Adipocyte (in vitro differentiated cells): ENCODE measurements at places on chromosomes 7 and 10.

GRCh38 chr7:84196084-84196503 lies 1.5 kb upstream of the SEMA3A start:
- DNase-seq: peak; percentile 44

GRCh38 chr7:47546733-47547494 lies 35.0 kb downstream of the TNS3 start:
- no peak for DNase-seq

DNA sequence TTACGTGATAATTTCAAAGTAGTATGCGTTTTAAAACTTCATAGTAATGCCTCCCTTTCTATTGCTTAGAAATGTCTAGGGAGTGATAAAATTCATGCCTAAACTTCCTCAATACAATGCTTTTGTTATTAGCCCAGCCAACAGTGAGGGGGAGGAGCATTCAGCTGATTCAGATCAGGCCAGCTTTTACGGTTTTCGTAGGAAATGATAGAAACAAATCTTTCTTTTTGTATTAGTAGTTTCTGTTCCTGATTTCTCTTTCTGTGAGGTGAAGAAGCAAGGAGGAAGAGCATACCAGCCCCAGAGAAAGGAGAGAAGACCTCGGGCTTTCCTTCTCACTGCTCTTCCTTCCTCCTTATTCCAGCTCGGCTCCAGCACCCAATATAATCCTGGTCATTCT lies 35.2 kb upstream of the ITPRID1 start:
- DNase-seq: no peak

DNA sequence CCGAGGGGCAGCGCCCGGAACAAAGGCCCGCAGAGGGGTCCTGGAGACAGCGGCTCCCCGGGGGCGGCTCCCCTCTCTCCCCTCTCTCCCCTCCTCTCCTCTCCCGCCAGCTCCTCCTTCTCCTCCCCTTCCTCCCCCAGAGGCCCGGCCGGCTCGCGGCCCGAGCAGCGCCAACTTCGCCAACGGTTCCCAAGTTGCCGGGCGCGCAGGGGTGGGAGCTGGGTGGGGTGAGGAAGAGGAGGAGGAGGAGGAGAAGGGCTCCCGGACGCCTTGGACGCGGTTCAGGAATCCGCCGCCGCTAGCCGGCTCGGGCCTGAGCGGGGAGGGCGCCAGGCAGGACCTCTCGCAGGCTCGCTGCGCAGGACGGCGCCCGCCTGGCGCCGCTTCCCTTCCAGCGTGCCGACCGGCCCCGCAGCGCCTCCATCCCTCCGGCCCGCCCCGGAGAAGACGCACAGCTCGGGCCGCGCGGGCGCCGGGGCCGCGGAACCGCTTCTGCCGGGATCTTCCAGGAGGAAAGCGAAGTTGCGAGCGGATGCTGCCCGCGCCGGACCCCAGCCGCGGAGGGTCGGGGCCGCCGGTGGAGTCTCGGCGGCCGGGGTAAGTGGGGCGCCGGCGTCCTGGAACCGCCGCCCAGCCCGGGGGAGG lies at the start of gene CHST3:
CHST3 (plus strand) TSS at position 298 of the 645 bp plus-strand sequence. CDS start 41,448 bp downstream, outside the sequence.
- DNase-seq: peak; percentile 85

DNA sequence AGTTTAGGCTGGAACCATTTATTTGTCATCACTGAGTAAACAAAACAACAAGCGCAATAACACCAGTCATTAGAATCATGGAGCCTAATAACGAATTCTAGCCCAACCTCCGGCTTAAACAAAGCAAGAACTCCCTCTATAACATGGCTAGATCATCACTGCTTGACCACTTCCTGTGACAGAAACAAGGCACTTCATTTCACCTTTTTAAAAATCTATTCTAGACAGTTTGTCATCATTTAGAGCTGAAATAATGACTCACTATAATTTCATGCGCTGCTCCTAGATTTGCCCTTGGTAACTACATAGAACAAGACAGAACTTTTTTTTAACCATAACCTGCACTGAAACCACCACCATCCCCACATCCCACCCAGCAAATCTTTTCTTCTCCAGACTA lies 81.3 kb downstream of the OSBPL3 start:
- no peak for DNase-seq

GRCh38 chr10:70479626-70480238 lies 1.2 kb downstream of the PALD1 start:
- no peak for DNase-seq

GRCh38 chr10:31153692-31154091 lies 122.0 kb upstream of the ZNF438 start:
- DNase-seq: no peak

DNA sequence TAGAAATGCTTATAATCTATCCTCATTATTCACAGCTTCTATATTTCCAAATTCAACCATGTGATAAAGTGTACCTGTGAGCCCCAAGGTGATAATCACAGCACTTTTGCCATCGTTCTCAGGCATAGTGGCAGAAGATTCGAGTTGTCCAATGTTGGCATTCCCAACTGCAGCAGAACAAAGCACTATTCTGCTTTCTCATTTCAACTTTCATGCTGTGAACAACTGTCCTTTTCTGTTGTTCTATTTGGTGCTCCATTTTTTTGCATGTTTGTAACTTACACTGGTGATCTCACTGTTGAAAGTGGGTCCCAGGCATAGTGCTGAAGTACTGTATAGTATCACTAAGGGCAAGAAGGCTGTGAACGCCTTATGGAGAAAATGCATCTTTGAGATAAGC lies 438.2 kb downstream of the PAXIP1 start:
- DNase-seq: no peak

DNA sequence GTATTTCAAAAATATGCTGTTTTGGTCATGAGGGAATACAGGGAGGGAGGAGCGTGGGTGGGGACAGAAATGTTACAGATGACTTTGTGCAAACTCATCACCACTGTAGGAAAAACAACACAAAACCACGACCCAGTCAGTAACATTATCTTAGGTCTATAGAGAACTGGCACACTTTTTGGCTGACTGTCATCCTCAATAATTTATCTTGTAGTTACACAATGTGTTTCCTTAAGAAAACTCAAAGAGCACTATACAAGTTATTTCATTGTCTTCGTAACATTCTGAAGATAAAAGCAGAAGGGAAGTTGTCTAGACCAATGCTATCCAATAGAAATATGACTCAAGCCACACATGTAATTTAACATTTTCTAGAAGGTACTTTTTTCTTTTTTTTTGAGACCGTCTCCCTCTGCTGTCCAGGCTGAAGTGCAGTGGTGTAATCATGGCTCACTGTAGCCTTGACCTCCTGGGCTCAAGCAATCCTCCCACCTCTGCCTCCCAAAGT lies 16.9 kb upstream of the CDK14 start:
- peak; percentile 70 for DNase-seq

DNA sequence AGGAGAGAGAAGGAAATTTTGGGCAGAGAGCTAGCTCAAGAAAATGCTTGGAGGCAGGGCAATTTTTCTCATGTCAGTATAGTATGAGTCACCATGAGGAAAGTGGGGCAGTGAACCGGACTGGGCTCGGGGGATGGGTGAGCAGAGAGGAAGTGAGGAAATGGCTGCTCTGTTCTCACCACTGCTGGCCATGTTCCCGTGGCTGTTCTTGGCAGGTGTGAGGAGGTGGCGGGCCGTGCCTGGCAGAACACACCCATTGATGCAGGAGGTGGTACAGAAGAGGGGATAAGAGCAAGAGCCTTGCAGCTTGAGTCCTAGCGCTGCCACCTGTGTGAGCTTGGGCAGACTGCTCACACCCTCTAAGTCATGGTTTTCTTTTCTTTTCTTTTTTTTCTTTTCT lies 304.4 kb upstream of the LYZL1 start:
- peak; percentile 93 for DNase-seq

DNA sequence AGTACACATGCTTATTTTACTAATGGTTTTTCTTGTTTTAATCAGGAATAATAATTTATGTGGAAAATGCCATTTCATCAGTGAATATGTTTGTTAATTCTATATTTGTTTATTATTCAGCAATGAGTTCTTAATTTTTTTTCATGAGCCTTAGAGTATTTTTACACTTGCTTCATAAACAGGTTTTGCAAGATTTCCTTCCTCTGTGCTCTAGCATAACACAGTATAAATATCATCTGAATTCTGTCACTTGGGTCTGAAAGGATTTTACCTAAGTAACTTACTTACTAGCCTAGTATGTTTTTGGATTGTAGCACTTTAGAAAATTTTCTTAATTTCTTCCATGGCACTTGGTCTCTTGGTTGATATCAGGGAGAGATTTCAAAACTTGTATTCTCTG lies 45.8 kb downstream of the GLCCI1 start:
- DNase-seq: no peak

GRCh38 chr10:97590748-97591495 lies 1.4 kb downstream of the C10orf62 start:
- no peak for DNase-seq

GRCh38 chr7:83439026-83439425 lies 209.9 kb downstream of the SEMA3E start:
- DNase-seq: peak; percentile 1

DNA sequence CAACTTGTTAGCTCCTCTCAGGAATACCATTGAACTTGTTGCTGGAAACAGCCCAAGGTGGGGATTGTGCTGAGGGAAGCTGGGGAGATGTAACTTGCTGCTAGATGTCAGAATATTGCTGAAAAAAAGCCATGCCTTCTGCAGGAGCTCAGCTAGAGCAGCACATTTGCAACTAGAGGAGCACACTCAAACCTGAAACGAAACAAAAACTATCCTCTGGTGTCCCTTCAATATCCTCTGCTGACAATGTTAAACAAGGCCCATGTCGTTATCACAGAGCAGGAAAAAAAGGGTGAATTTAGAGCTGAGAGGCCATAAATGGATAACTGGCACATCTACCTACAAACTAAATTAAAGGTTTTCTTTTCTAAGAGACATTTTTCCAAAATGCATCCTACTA lies 53.7 kb upstream of the MACC1 start:
- DNase-seq: no peak

GRCh38 chr7:132608523-132608922 lies 32.3 kb upstream of the PLXNA4 start:
- no peak for DNase-seq

- DNase-seq: no peak
Observed at GRCh38 chr7:99621271-99621670, 4.5 kb downstream of the ZSCAN25 start.

DNA sequence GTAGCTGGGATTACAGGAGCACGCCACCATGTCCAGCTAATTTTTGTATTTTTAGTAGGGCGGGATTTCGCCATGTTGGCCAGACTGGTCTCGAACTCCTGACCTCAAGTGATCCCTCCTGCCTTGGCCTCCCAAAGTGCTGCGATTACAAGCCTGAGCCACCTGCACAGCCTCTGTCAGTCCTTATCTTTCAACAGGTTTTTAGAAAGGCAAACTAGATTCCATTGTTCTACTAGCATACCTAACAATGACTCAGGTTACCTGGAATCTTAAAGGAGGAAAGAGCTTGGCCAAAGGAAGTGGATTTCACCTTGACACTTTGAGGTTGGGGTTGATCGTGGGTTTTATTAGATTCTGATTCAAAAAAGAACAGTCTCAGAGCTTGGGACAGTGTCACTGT lies 3.2 kb downstream of the ABCC2 start:
- no peak for DNase-seq

DNA sequence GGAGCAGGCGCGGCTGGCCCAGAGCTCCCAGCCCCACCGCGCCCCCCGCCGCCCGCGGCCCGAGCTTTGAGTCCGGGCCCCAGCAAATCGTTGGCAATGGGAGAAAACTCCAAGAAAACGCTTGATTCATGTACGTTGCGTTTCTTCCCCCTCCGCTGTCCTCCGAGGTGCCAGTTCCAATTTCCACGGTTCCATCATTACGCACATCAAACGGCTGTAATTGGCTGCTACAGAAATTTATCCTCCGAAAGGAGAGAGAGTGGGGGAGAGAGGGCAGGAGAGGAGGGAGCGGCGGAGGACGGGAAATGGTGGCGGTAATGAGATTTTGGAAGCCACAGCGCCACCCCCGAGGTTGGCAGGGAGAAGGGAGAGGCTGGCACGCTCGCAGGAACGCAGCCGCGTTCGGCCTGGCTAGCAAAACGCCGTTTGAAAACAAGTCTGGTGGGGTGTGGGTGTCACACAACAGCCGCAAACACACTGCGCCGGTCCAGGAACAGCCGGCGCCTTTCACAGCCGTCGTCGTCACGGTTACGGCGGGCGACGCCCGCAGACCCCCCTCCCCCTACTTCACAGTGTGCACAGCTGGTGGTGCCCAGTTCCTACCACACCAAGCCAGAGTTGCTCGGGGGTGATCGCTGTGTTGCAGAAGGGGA lies 57.5 kb downstream of the UNCX start:
- peak; percentile 60 for DNase-seq

DNA sequence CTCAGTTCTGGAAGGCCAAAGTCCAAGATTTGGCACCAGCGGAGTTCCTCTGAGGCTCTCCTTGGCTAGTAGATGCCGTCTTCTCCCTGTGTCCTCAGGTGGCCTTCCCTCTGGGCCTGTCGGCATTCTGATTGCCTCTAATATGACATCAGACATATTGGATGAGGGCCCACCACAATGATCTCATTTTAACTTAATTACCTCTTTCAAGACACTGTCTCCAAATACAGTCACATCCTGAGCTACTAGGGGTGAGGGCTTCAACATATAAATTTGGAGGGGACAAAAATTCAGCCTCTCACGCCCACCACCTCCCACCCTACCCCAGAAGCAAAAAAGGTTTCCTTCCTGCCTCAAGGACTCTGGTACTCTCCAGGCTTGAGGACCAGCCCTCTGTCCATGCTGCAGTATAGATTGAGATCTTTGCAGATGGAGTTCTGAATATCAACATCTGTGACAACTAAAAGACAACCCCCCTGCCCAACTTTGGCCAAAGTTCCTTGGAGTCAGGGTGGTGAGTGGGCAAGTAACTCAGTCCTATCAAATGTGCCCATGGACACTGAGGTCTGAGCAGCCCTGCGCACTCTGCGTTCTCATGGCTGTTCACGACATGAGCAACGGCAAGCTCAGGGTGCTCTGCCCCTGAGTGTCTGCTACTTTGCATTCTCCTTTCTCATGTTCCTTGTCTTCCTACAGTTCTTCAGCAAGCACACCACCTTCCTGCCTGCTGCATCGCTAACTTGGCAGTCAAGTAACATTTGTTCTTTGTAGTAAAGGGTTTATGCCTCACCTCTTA lies 11.5 kb downstream of the TMEM176B start:
- DNase-seq: no peak

GRCh38 chr10:90658791-90659190 lies 199.0 kb downstream of the HTR7 start:
- no peak for DNase-seq

GRCh38 chr10:99232360-99232999 lies 3.2 kb downstream of the HPSE2 start:
- peak; percentile 10 for DNase-seq

DNA sequence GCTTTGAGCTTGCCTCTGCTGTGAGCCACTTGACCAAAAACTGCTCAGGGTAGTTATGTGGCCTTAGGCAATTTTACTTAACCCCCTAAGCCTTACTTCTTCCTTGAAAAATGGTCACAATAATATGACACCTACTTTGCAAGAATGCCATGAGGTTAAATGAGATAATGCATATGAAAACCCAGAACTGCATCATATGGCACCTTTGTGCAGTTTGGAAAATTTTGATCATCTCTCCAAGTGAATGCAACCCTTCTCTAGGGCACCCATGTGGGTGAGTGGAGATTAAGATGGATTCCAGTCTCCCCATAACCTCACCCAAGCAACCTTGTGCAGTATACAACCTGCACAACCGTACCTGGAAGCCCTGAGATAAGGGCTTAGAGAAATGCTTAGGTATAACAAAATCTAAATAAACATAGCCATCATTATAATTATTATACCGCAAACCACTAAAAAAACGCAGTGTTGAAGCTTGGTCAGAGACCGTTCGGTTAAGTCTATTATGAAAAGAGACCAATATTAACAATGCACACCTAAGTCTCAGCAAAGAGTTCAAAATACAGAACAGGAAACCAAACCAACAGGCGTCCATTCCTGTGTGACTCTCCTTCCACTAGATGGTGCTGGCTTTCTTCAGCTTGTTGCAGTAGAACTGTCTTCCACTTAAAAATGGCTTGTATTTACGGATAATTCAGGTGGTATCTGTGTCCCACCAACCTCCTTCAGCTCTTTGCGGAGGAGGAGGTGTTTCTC lies 21.0 kb upstream of the ASB15 start:
- peak; percentile 79 for DNase-seq
